ENCODE measurements at places on chromosomes 7 and 10. TPM values are rescaled to one million over a fixed set of nuclear protein-coding genes. Genes with fewer than 3 reads are reported as not detected.

The ZDHHC6 gene
- 47.8 TPM for total RNA-seq

The ATRNL1 gene
- 0.62 TPM for total RNA-seq

The ALOX5 gene
- 0.68 TPM for total RNA-seq

The IL6 gene
- total RNA-seq = not detected

The KCNH2 gene
- total RNA-seq = 0.41 TPM

The MAGI2 gene
- total RNA-seq = not detected

The SLC18A3 gene
- total RNA-seq = not detected

The MMP21 gene
- total RNA-seq = not detected

The STAM gene
- total RNA-seq = 22.3 TPM

The ZKSCAN5 gene
- 14.0 TPM for total RNA-seq

The ARMC3 gene
- not detected for total RNA-seq

The CELF2 gene
- total RNA-seq = 95.0 TPM

The CTAGE15 gene
- 2.1 TPM for total RNA-seq

The NKX1-2 gene
- not detected for total RNA-seq

The WIPF3 gene
- not detected for total RNA-seq

The KIN gene
- 13.2 TPM for total RNA-seq

The MCM10 gene
- total RNA-seq = 60.0 TPM

The NXPH1 gene
- total RNA-seq = not detected

The CALCR gene
- total RNA-seq = not detected

The STEAP4 gene
- not detected for total RNA-seq

The ATOH7 gene
- total RNA-seq = not detected

The HOGA1 gene
- not detected for total RNA-seq

The MPP7 gene
- total RNA-seq = 13.2 TPM

The SCIN gene
- not detected for total RNA-seq

The GRID1 gene
- not detected for total RNA-seq

The HTR5A gene
- total RNA-seq = not detected

The SHH gene
- not detected for total RNA-seq

The NODAL gene
- not detected for total RNA-seq

The C10orf143 gene
- 0.43 TPM for total RNA-seq

The NME8 gene
- total RNA-seq = not detected

The C10orf71 gene
- total RNA-seq = not detected

The GARIN1A gene
- total RNA-seq = 0.14 TPM

The OR2A12 gene
- not detected for total RNA-seq

The GPR15LG gene
- not detected for total RNA-seq

The MICALL2 gene
- total RNA-seq = 1.4 TPM

The SPDYE2 gene
- total RNA-seq = not detected

The MMRN2 gene
- total RNA-seq = not detected

Measured in activated naive CD4-positive, alpha-beta T cell treated with anti-CD3 and anti-CD28 coated beads, Interleukin-2, amount 50 U/mL, for 72 hours (primary cell).